ENCODE measurements at places on chromosomes 4 and X.
A peak's percentile ranks its signal among the peaks of the same experiment; 100 is the strongest.

DNA sequence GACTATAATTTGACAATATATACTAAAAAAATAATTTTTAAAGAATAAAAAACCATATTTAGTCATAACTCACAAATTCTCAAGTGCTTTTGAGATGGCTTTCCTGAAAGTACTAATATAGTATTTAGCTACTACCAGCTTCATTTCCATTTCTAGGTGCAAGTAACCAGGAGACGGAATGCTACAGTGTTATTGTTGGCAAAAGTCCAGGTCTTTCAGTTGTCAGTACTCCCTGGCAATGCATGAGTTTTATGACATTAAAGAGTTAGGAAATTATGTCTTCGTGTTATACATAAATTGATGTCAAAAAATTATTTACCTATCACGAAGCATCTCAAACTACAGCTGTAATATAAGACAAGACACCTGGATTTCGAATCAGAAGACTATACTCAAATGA lies 45.0 kb downstream of the TMEM47 start:
- DNase-seq = no peak

DNA sequence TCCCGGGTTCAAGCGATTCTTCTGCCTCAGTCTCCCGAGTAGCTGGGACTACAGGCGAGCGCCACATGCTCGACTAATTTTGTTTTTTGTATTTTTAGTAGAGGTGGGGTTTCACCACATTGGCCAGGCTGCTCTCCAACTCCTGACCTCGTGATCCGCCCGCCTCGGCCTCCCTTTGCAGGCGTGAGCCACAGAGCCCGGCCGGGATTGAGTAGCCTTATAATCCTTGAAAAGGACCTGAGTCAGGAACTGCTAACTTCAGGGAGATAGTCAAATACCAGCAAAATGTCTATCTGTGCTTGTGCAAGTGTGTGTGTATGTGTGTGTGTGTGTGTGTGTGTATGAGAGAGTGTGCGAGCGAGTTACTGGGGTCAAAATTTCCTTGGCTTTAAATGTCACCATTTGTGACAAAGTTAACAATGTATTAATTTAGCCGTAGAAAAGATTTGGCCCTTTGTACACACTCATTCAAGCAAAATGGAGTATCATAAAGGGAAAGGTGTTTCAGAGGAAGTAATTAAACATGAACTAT lies 1.8 kb upstream of the KDM6A start:
- DNase-seq = no peak

GRCh38 chrX:45769761-45770582 lies 569.3 kb upstream of the DIPK2B start:
- no peak for DNase-seq

- DNase-seq = no peak
Observed at GRCh38 chr4:24569662-24570061, 14.7 kb downstream of the DHX15 start.

- no peak for DNase-seq
Observed at GRCh38 chr4:168696826-168697225, 200.0 kb downstream of the PALLD start.

DNA sequence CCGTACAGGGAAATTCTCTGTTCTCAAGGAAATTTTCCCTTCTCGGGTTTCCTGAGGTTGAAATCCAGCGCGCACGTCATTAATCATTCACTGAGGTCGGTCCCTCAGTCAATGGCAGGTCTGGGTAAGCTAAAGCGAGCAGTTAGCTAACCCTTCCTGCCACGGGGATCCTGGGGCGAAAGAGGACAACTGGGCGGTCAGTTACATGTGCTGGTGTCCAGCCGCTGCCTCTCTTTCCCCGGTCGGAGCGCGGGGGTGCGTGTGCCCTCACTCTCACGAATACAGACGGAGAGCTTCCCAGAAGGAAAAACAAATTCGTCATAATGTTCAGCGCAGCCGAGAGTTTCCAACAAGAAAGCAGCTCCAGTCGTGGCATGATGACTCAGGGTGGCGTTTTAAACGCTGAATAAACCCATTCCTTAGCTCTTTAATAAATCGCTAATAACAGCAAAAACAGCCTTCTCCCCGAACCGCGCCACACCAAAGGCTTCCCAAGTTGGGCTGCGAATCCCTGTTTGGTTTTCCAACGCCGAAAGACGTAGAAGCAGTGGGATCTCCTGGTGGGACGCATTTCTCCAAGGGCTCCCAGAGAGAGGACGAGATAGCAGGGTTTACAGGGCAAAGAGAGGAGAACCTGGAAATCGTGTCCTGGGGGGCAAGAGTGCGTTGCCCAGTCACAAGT lies 752 bp upstream of the FGF5 start:
- no peak for DNase-seq

- no peak for DNase-seq
Observed at GRCh38 chrX:39564751-39565150, 533.0 kb downstream of the BCOR start.

- no peak for DNase-seq
Observed at GRCh38 chrX:23664496-23664895, 2.8 kb upstream of the PRDX4 start.

DNA sequence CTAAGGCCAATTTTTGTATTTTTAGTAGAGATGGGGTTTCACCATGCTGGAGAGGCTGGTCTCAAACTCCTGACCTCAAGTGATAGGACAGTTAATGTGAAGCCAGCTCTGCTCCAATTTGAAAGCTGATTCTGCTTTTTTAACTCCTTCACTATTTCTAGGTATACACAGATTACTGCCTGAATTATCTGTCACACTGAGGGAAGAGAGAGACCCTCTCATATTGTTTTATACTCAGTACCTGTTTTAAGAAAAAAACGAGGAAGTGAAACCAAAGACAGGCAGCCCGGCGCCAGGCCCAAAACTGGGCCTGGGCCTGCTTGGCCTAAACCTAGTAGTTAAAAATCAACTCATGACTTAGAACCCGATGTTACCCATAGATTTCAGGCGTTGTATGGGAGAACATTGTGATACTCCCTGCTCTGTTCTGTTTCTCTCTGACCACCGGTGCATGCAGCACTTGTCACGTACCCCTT lies 1601.5 kb upstream of the PCDH10 start:
- no peak for DNase-seq

GRCh38 chr4:172486531-172486930 lies 673.3 kb downstream of the GALNTL6 start:
- no peak for DNase-seq

GRCh38 chr4:183118141-183118540 lies 19.1 kb downstream of the WWC2 start:
- no peak for DNase-seq

DNA sequence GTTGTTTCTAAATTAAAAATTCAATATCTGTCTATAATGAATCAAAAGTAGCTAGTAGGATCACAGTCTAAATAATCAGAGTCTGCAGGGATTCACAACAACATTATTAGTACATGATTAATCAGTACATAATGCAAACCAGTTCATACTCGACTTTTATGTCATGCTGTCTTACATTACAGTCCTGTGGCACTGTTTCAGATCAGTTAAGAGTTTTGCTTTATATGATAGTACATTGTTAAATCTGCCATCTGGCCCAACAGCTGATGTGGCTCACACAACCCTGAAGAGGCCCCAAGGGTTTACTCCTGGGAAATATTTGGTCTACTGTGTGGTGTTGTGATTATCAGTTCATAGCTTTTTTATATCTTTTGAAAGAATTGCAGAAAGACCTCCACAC lies 247.1 kb upstream of the ETNPPL start:
- DNase-seq = no peak

GRCh38 chrX:40176351-40177116 lies 78.8 kb upstream of the BCOR start:
- DNase-seq = peak; percentile 59

GRCh38 chr4:121390335-121390734 lies 9.5 kb upstream of the QRFPR start:
- DNase-seq = no peak

- DNase-seq = peak; percentile 69
Observed at GRCh38 chr4:39976945-39977488, 694 bp downstream of the PDS5A start.

DNA sequence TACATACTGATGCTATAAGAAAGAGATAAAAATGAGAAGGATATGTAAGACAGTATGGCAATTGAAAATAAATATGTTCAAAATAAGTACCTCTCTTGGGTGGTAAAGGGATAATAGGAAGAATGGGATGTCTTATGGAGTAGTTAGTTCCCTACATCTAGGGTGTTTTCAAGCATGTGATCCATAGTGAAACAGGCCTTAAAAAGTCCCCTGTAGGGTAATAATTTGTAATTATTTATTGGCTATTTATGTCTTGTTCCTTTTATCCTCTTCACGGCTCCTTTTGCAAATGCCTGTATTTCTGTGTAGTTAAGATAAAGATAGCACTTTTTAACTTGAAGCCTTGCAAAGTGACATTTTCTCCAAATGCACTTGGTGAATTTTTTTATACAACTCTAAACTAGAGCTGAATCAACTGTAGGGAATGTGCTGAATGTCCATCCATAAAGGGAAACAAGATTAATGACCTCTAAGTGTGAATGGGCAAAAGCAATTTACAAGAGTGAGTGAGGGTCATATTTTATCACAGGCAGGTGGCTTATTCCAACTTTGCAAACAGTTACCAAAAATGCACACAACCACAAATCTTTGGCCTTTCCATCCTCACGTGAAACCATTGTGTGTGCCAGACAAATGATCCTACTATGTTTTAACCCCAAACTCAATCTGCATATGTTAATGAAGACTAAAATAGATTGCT lies 299.0 kb downstream of the KCNIP4 start:
- no peak for DNase-seq

GRCh38 chr4:8422327-8422726 lies 18.2 kb downstream of the ACOX3 start:
- no peak for DNase-seq

GRCh38 chrX:20378233-20378920 lies 111.7 kb upstream of the RPS6KA3 start:
- no peak for DNase-seq

- DNase-seq = no peak
Observed at GRCh38 chr4:147398556-147398955, 82.3 kb upstream of the EDNRA start.

DNA sequence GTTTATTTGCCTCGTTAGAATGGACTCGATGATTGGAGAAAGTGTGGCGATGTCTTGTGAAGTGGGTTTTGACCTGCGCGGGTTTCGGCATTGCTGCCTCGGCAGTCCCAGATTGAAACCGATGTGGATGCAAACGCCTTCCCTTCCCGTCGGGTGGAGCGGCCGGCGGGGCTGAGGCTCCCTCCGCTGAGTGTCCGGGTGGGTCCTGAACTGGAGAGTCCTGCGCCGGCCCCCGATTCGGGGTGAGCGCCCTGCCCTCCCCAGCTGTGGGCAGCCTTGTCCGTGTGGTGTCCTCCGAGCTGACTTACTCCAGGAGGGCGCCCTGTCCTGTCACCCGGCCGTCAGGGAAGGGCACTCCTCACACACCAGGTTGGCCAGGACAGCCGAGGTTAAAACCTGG lies 75.3 kb upstream of the PSAPL1 start:
- DNase-seq = no peak

DNA sequence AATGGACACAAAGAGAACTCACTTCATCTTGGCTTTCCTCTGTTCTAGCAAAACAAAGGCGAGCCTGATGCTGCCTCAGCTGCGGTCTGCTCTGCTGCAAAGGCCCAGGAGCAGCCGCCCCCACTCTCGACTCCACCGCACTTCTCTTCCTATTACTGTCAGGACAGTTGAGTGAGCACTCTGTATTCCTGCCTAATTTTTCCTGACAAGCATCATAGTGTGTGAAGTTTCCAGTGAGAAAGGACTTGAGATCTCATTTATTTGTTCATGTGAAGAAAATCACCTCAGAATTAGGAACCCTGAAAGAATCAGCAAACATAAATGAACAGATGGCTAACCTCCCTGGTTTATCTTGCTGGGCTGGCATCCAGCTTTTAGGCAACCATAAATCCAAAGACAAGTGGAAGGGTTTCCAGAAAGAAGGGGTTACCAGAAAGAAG lies 15.6 kb downstream of the SCARB2 start:
- peak; percentile 71 for DNase-seq

DNA sequence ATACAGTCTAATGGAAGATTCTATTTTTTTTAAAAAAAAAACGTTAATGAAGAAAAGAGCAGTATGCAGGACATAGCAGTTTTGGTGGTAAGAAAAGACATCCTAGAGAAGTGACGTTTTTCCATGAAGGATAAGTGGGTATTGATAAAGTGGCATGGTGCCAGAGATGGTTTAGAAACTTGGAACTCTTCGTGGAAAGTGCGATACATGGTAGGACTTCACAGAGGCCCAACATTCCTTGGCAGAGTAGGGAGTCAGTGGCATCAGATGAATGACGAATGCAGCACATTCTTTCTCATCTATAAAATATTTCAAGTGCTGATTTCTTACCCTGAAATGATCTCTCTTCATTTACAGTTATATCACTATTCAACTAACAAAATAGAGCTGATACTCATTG lies 298.7 kb downstream of the CCSER1 start:
- no peak for DNase-seq

DNA sequence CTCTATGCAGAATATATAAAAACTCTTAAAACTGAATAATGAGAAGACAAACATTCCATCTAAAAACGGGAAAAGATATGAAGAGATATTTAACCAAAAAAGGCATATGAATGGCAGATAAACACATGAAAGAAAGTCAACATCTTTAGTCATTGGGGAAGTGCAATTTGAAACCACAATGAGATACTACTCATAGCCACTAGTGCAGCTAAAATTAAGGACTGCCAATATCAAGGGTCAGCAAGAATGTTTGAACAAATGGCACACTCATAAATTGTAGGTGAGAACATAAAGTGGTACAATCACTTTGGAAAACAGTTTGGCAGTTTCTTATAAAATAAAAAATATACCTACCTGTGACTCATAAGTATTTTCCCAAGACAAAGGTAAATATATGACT lies 534.9 kb upstream of the DIPK2B start:
- no peak for DNase-seq

- no peak for DNase-seq
Observed at GRCh38 chr4:6892190-6892908, 17.3 kb upstream of the TBC1D14 start.

DNA sequence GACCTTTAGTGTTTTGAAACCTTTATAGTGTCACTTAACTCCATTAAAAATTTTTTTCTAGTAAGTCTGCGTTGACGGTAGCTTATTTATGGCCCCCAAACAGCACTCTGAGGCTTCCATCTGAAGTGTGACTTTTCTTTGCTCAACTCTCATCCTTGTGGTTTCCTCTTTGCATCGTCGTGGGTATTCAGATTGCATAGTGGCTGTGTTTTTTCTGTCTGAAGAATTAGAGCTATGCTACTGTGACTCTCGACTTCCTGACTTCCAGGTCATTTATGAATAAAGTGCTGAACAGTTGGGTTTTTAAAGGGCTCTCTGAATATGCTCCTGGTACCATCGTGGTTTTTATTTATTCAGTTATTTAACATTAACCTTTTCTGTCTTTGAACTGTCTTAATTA lies 44.9 kb downstream of the JADE1 start:
- no peak for DNase-seq

DNA sequence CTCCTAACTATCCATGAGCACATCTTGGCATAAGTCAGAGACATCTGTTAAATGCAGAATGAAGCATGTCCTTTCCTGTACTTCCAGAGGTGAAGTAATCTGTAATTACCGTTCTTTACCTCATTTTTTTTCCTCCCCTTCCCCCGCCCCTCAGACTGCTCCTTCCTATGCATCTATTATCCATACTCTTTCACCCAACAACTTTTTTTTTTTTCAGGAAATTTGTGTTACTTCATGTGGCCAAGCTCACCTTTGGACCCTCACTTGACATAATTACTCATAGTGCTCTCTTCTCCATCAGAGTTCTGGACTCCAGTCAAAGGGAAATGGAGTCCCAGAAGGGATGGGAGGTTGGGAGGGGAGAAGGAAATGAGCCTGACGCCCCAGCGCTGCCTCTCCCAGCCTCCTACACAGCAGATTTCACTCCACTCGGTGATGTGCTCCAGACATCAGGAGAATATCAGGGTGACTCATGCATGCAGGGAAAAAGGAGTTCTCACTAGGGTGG lies 568.8 kb downstream of the STIM2 start:
- DNase-seq = no peak

All from nucleus accumbens (tissue), 56 donors.